Stimulated activated CD8-positive, alpha-beta memory T cell treated with anti-CD3 and anti-CD28 coated beads, Interleukin-15, amount 100 ng/mL, for 1 hour (primary cell): ENCODE measurements at places on chromosomes 7 and 10.

GRCh38 chr10:122911889-122912484 lies 1.6 kb downstream of the FAM24A start:
- peak; percentile 19 for DNase-seq

GRCh38 chr10:124005091-124005490 lies 88.3 kb downstream of the CHST15 start:
- DNase-seq, result no peak

DNA sequence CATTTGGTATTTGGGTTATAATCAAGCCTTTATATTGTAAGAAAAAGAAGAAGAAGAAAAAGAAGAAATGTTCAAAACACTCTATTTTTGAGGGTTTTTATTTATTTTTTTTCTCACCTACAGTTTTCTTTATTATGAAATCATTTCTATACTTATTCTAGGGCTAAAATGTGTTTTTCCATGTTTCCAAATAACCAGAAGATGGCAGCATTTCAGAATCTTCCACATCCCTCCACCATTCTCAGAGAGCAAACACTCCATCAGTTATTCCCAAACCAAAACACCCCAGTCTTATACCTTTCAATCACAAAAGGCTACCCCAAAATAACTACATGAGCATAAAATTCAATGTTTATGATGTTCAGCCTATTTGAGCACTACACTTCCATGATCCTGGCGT lies 38.7 kb upstream of the PPP1R17 start:
- no peak for DNase-seq

DNA sequence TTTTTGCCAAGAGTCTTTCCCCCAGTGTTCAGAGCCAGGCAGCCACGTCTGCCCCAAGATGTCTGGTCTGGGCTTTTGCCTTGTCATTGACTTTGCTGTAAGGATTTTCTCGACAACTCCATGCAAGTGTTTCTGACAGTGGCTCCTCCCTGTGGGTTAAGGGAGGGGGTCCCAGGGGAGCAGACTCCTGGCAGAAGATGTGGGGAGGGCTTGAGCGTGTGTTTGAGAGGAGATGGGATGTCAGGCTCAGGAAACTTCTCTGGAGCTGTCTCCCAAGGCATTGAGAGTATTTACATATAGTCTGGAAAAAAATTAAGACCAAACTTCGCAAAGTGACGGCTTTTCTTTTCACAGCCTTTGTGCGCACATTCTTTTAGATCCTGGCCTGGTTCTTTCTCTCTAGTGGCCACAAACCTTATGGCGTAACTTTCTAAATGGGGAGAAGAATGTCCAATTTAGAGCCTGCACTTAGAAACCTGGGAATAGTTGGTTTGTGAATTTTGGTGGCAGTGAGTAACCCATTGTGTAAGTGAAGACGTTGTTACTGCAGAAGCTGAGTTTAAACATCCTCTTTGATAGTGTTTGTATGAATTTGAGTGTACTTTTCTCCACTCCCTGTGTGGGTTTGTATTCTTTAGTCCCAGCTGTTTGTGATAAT lies 201.5 kb downstream of the LRMDA start:
- no peak for DNase-seq

DNA sequence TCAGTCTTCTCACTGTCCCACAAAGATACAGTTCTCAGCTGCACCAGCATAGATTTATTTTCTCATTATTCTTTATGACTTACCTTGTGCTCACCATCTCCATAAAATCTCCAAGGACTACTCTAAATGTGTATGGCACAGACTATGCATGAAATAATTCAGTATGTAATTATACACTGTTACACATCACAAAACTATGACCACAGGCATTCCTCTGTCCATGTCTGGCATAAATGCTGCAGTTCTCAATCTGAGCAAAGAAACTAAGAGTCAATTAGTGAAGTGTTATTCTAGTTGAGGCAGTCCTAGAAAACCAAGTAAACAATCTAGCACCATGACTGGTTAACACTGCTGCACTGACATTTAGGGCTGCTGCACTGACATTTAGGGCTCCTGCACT lies 2.7 kb downstream of the CYCS start:
- DNase-seq, result no peak

DNA sequence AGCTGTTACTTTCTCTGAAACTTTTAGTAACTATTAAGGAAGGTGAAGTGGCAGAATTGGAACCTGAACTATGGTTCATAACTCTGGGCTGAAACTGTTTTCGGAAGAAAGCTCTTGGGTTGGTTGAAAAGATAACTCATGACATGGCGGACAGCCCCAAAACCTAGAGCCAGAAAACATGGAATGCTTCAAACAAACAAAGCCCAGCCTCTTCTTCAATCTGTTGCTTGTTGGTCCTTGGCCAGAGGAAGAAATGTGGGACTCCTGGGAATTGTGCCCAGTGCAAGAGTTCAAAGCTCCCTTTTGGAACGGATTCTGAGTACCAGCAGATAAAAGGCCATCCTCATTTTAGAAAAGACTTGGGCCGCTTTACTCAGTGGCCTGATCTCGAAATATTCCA lies 52.9 kb upstream of the CACNB2 start:
- DNase-seq, result no peak

GRCh38 chr7:37484426-37485073 lies 35.9 kb upstream of the ELMO1 start:
- no peak for DNase-seq

- DNase-seq, result no peak
These were observed 613 bp upstream of the BUB3 start for GRCh38 chr10:123153486-123154091.

DNA sequence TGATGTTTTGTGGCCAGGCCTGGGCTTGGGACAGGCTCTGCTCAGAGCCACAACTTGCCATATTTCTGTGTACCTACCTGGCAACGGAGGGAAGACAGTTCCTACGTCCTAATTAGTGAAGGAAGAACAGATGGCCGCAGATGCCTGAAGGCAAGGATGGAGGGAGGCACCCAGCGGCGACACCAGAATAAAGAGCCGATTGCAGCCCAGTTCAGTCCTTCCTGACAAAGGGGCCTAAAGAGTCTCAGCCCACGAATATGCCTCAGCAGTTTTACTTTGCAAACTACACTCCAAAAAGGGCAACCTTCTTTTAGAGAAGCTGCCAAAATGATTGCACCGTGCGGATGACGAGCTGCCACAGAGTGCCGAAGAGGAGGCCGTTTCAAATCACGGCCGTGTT lies 585.8 kb downstream of the GLRX3 start:
- no peak for DNase-seq

DNA sequence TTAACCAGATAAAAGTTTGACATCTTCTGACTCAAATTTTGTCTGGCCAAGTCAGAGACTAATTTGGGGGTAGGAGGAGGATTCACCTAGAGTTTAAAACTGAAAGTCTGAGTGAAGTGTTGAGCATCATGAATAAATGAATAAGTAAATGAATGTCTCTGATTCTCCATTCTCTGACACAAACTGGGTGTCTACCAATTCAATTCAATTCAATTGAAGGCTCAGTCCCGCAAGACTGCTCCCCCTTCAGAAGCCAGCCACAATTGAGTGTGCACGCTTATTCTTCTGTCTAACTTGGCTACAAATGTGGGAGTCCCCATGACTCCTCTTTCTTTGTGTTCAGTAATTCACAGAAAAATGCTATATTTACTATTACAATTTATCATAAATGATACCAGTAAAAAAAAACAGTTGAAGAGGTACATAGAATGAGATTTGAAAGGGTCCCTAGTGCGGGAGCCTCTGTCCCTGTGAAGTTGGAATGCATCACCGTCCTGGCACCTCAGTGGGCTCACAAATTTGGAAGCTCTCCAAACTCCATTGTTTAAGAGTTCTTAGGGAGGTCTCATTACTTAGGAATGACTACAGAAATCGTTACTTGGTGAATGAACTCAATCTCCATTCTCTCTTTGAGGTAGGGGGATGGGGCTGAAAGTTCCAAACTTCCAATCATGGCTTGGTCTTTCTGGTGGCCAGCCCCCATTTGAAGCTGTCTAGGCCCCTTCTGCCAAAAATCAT lies 243.7 kb upstream of the PHYHIPL start:
- no peak for DNase-seq
